ENCODE measurements at places on chromosomes 7 and 10.

DNA sequence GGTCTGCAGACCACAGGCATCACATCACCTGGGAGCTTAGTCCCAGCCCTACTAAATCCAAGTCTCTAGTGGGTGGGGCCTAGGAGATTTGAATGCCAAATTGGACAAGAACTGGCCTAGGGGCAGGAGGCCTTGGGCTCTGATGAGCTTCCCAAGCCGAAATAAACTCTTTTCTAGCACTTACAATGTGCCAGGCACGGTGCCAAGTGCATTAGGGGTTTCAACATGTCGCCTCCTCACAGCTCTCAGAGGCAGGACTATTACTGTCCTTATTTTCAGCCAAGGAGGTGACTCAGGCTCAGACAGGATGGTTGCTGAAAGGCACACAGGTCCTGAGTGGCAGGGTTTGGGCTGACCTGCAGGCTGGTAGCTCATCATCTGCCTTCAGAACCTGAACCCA, 9.2 kb upstream of the CPA1 start:
- no peak for DNase-seq

DNA sequence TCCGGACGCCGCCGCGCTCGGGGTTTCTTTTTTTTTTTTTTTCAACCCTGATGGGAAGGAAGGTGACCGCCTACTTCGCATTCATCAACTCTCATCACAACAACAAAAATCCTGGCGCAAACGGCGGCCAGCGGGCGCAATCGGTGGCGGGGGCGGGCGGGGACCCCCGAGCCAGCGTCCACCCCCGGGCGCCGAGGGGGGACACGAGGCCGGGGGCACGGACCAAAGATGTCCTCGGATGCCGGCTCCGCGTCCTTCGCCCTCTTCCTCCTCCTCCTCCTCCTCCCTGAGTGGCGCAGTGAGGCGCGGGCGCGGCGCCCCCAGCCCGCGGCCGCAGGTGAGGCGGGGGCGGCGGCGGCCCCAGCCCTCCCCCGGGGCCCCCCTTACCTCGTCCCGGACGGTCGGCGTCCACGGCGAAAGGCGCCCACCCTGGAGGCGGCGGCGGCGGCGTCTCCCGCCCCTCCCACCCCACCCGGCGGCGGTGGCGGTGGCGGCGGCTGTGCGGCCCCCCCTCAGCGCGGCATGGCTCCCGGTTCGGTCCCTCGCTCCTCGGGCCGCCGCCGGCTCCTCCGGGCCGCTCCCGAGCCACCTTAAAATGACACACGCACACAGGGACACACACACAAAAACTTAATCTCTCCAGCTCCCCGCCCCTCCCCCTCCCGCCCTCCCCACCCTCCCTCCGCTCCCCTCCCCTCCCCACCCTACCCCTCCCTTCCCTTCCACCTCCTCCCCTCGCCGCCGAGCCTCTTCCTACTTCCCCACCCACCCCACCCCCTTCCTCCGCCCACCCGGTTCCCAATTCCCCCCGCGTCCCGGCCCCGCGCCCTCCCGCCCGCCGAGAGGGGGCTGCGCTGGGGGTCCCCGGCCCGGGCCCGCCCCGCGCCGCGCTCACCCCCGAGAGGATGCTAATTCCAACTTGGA, at the start of gene CTBP2:
Gene CTBP2 (minus strand): TSS at position 632 of the 924 bp plus-strand sequence.
- DNase-seq = peak; percentile 65

DNA sequence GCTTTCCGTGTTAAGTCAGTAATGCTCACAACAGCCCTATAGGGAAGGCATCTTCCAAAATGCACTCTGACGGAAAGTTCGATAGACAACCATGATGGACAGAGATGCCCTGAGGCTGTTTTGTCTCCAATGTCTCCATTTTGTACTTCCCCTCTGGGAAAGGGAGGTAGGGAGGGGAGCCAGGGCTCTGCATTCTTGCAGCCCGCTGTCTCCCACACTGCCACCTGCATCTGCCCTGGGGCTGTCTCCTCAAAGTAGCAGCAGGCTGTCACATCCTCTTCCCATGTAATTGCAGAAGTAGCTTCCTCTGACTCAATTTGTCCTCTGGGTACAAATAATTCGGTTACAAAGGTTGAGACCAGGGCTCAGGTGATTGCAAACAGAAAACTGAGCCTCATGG, 131.4 kb downstream of the GPAM start:
- no peak for DNase-seq

- no peak for DNase-seq
These were observed 107.0 kb downstream of the HIP1 start for GRCh38 chr7:75631711-75632110.

- no peak for DNase-seq
These were observed 18.4 kb downstream of the NKX2-3 start for GRCh38 chr10:99551158-99551557.

- DNase-seq = peak; percentile 4
These were observed 100.3 kb upstream of the SVIL start for GRCh38 chr10:29734962-29735627.

- DNase-seq = no peak
These were observed 101.4 kb downstream of the MAD1L1 start for GRCh38 chr7:2131341-2131740.

DNA sequence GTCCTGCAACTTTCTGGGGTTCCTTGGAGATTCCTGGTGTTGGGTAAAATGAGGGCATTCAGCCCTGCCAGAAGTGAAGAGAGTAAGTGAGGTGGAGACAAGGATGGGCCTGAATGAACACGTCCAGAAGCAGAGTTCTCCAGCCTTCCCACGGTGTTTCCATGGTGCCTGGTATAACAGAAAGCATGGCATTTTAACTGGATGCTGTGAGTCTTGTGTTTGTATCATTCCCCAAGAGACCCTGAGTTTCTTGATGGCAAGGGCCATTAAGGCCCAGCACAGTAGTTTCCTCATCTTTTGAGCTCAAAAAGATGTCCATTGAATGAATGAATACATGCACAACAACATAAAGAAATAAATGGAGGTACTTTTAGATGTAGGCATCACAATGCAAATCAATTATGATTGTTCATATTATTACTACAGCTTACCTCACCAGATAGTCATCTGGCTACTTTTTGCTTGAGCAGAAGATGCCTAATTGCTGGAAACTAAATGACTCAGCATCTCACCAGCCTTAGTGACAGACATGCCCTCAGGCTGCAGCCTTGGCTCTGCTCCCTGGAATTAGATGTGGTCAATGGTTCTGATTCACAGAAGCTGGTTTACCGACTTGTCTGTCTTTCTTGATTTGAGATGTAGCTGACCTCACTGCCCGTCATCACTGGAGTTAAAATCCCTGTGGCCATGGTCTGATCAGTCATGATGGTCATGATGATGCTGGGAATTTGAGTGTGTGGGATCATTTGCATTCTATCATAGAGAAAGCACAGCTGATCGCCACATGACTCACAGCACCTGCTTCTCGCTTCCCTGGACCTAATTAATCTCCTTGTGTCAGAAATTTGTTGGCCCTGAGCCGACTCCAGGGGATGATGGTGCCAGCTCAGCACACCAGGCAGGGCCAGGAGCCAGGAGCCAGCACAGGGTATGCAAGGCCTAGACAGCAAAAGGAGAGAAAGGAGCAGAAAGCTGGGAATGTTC, 83.9 kb downstream of the CXCL12 start:
- DNase-seq = no peak

DNA sequence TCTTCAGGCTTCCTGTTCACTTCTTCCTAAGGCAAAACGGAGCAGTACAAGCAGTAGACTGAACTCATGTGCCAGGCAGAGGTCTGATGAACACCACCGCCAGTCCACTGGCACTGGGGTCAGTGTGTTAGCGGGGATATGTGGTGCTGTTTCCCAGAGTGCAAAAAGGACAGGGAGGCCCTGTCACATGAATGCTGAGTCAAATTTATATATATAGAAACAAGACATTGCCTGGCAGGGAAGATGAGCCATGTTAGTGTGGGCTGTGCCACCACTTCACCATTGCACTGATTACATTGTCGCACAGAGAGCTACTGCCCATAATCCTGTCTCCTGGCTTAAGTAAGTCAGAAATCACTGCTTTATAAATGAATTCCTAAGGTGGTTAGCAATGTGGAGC, 122.2 kb upstream of the AMPH start:
- DNase-seq = no peak

DNA sequence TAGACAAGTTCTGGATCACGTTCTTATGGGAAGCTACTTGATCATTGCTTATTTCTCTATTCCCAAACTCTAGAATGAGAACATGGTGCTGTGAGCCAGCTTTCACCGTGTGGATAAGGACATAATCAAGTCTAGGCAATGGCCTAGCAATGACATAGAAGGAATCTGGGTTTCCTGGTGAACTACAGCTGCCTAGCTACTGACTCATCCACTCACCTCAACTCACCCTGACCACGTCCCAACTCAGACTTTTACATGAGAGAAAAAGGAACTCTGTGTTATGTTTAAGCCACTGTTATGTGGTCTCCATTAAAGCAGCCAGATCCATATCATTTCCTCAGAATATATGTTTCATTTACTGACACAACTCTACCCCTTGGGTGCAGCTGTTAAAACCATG, 18.8 kb upstream of the MET start:
- DNase-seq = no peak

DNA sequence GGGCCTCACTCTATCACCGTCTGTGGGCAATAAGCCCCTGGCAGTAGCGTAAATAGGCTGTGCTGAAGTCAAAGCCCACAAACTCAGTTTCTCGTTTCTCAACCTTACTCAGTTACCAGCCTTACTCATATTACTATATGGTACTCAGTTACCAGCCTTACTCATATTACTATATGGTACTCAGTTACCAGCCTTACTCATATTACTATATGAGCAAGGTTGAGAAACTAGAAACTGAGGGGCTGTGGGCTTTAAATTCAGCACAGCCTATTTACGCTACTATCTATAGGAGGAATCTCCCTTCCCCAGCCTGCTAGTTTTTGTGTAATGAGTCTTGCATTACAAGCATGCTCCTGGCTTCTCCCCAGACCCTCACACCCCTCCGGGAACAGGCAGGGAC, 35.4 kb downstream of the CCDC3 start:
- DNase-seq = no peak

- no peak for DNase-seq
These were observed 45.4 kb downstream of the VIM start for GRCh38 chr10:17273403-17273802.

GRCh38 chr10:49298671-49298982, 343 bp upstream of the C10orf71 start:
- DNase-seq = no peak

- DNase-seq = no peak
These were observed 875.8 kb upstream of the KCND2 start for GRCh38 chr7:119397156-119397555.

GRCh38 chr10:20670579-20670978, 226.5 kb downstream of the NEBL start:
- DNase-seq = no peak

GRCh38 chr7:80942261-80943041, 23.6 kb upstream of the SEMA3C start:
- no peak for DNase-seq

GRCh38 chr7:105768898-105769507, 107.4 kb downstream of the ATXN7L1 start:
- DNase-seq = no peak

- DNase-seq = peak; percentile 74
These were observed 30.6 kb upstream of the PFKFB3 start for GRCh38 chr10:6171881-6172695.

- no peak for DNase-seq
These were observed 282.6 kb upstream of the LRRN3 start for GRCh38 chr7:110808361-110808760.

GRCh38 chr10:103814626-103815370, 40.6 kb downstream of the SH3PXD2A start:
- DNase-seq = no peak

- DNase-seq = no peak
These were observed 28.9 kb downstream of the CNNM2 start for GRCh38 chr10:102946992-102947391.

DNA sequence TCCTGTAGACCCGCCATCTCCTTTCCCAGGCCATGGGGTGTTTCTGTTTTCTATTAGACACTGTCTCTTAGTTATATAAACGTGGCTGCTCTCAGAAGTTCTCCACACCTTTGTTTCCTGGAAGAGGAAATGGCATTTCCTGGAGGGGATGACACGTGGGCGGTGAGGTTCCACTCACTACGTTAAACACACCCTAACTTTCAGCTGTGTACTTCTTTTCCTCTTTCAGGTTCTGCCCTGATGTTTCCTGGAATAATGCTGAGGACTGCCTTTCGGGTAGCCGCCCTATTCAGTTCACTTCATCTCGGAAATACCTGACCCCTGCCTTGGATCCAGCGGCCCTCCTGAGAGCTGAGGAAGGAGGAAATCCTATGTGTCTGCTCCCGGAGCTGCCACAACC, 3.4 kb upstream of the PRKCQ start:
- DNase-seq = peak; percentile 56

- DNase-seq = no peak
These were observed 352.3 kb upstream of the KLF6 start for GRCh38 chr10:4137299-4137698.

- DNase-seq = no peak
These were observed 88.5 kb upstream of the TCERG1L start for GRCh38 chr10:131399981-131400380.
